A549 treated with DMSO at 1 μM for 4 hours (cell line): ENCODE measurements at places on chromosomes 4 and X. TPM values are rescaled to one million over a fixed set of nuclear protein-coding genes. Genes with fewer than 3 reads are reported as not detected.

The BEND2 gene
- total RNA-seq, result 0.03 TPM in 1 of 5 replicates, not detected in the others

The STPG2 gene
- not detected in 5 replicates for total RNA-seq

The TBC1D9 gene
- 6.8 to 8.8 TPM (median 8.7 TPM) in 5 replicates for total RNA-seq

The SH3D19 gene
- total RNA-seq, result 27.0 to 36.5 TPM (median 28.1 TPM) in 5 replicates

The IQSEC2 gene
- 32.3 to 40.0 TPM (median 38.0 TPM) in 5 replicates for total RNA-seq

The SUPT20HL1 gene
- not detected in 5 replicates for total RNA-seq

The CFI gene
- 0.52 to 0.73 TPM (median 0.67 TPM) in 5 replicates for total RNA-seq

The SRP72 gene
- total RNA-seq, result 47.4 to 65.9 TPM (median 59.2 TPM) in 5 replicates

The CLDN22 gene
- total RNA-seq, result not detected in 5 replicates

The VEGFD gene
- 0.42 to 0.88 TPM (median 0.53 TPM) in 5 replicates for total RNA-seq

The UGT2A3 gene
- total RNA-seq, result 0.06 to 0.22 TPM (median 0.08 TPM) in 5 replicates

The LRRC66 gene
- total RNA-seq, result 0.07 to 0.18 TPM (median 0.09 TPM) in 5 replicates

The MAGEB10 gene
- total RNA-seq, result not detected in 5 replicates

The LONRF3 gene
- 3.2 to 4.9 TPM (median 4.2 TPM) in 5 replicates for total RNA-seq

The RNF128 gene
- total RNA-seq, result 0.05 to 0.09 TPM (median 0.08 TPM) in 3 of 5 replicates, not detected in the others

The TCEAL9 gene
- total RNA-seq, result 77.4 to 137 TPM (median 86.2 TPM) in 5 replicates

The HAND2 gene
- 0.35 to 0.54 TPM (median 0.43 TPM) in 5 replicates for total RNA-seq

The RHOH gene
- 0.08 to 0.16 TPM (median 0.13 TPM) in 3 of 5 replicates, not detected in the others for total RNA-seq

The CCSER1 gene
- total RNA-seq, result not detected in 5 replicates

The FAM47A gene
- not detected in 5 replicates for total RNA-seq

The RTL5 gene
- total RNA-seq, result 2.3 to 2.8 TPM (median 2.5 TPM) in 5 replicates

The DGAT2L6 gene
- total RNA-seq, result not detected in 5 replicates

The KCND1 gene
- total RNA-seq, result 1.2 to 1.6 TPM (median 1.3 TPM) in 5 replicates

The MTTP gene
- 0.07 TPM in 1 of 5 replicates, not detected in the others for total RNA-seq

The RGN gene
- total RNA-seq, result 0.13 TPM in 1 of 5 replicates, not detected in the others

The SLC25A31 gene
- not detected in 5 replicates for total RNA-seq

The FRMPD3 gene
- 0.09 to 0.15 TPM (median 0.13 TPM) in 5 replicates for total RNA-seq

The KIAA1210 gene
- 0.01 TPM in 1 of 5 replicates, not detected in the others for total RNA-seq

The FAM133A gene
- 0.69 to 1.1 TPM (median 0.87 TPM) in 5 replicates for total RNA-seq
